ENCODE measurements at places on chromosomes 7 and 10.

- no peak for DNase-seq
Observed at GRCh38 chr7:21373031-21373430, 54.9 kb upstream of the SP4 start.

- DNase-seq = no peak
Observed at GRCh38 chr10:88062798-88063472, 199.5 kb downstream of the PTEN start.

- no peak for DNase-seq
Observed at GRCh38 chr7:27888736-27889135, 148.8 kb downstream of the TAX1BP1 start.

- DNase-seq = no peak
Observed at GRCh38 chr7:87220734-87221215, 1.2 kb upstream of the TMEM243 start.

DNA sequence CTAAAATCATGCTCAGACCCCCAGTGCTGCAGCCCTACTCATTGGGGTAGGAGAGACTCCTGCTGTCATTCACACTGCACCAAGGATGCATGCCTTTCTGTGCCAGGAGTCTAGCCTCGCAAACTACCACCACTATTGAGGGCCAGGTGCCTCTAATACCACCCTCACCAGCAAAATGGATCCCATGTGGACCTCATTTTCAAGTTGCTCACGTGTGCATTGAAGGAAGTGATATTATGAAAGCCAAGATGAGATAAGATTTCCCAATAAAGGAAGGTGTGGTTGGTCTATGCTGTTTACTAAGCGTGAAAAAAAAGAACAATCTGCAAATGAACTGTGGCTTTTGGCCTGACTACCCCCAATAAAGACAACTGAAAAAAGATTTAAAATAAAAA lies 7.2 kb upstream of the LAMTOR4 start:
- DNase-seq = no peak

GRCh38 chr7:133582766-133583523 lies 330.1 kb downstream of the EXOC4 start:
- peak; percentile 18 for DNase-seq

DNA sequence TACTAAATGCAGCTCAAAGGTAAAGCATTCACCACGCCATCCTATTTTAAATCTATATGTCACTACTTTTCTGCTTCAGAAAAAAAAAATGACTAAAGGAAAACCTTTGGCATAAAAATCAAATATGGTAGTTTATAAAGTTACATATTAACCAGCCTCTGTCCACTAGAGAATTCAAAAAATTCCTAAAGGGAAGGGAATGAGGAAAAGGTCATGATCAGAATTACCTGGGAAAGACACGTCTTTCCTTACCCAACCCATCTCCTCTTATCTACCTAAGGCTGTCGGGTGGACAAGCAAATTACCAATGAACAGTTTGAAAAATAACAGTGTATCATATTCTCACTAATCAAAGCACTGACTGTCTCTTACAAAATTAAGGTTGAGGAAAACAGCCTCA lies 100.7 kb upstream of the TMEM106B start:
- DNase-seq = no peak

- DNase-seq = peak; percentile 81
Observed at GRCh38 chr10:70255329-70256299, 22.4 kb upstream of the PPA1 start.

- no peak for DNase-seq
Observed at GRCh38 chr10:28199941-28200340, 102.9 kb downstream of the MPP7 start.

DNA sequence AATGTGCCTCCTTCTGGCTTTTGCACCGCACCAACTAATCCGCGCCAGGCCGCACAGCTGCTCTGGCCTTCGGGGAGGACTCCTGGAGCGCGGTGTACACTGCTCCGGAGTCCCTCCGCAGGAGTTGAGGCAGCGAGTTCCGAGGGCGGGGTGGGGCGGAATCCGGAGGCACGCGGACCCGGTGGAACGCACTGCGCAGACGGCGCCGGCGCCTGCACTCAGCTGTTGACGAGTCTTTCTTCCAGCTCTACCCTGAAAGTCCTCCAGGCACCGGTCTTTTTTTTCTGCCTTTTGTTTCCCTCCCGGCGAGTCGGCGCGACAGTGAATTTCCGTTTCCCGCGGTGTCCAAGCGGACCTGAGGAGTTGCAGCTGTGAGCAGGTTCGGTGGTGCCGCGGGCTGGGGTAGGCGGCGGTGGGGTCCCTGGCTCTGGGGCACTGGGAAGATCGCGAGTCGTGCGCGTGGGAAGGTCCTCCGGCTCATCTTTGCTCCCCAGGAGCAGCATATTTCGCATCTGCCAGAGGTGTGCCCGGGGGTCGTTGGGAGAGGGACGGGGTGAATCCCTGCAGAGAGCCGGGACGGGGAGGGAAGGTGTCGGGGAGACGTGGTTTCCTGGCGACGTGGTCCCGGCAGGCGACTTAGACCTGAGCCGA lies 44.1 kb downstream of the SFTPD start:
- no peak for DNase-seq

DNA sequence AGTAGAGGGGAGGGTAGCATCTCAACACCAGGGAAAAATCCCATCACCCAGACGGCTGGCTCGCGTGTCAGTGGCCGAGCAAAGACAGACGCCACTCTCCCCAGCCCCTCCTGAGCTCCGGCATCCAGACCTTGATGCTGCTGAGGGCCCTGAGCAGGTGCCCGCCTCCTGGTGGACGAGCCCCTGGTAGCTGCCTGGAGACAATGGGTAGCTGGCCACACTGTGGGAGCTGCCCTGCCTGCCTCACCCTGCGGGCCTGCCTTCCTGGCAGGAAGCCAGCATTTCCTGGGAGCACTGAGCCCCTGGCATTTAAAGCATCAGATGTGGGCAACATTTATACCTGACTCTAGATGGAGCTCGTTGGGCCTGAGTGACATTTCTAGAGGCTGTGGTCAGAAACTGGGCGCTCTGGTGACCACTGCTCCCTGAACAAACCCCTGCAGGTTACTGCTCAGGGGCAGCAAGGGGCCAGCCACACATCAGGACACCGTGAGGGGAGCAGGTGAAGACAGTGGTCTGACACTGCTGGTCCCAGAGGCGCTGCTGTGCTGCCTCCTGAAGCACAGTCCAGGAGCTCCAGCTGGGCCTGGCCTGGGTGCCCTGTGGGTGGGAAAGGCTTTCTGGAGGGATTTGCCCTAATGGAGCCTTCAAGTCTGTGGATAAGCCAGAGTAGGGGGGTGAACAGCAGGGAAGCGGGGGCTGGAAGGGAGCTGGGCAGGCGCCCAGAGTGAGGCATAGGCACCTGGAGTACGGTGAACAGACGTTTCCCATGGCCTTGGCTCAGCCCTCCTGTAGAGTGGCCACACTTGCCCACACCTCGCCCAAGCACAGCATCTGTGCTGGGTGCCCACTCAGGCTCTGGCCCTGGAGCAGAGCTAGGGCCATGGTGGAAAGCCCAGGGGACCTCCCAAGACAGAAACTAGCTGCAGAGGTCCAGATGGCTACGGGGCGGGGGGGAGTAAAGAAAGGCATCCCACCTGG lies 138.7 kb downstream of the MAPK8 start:
- no peak for DNase-seq

DNA sequence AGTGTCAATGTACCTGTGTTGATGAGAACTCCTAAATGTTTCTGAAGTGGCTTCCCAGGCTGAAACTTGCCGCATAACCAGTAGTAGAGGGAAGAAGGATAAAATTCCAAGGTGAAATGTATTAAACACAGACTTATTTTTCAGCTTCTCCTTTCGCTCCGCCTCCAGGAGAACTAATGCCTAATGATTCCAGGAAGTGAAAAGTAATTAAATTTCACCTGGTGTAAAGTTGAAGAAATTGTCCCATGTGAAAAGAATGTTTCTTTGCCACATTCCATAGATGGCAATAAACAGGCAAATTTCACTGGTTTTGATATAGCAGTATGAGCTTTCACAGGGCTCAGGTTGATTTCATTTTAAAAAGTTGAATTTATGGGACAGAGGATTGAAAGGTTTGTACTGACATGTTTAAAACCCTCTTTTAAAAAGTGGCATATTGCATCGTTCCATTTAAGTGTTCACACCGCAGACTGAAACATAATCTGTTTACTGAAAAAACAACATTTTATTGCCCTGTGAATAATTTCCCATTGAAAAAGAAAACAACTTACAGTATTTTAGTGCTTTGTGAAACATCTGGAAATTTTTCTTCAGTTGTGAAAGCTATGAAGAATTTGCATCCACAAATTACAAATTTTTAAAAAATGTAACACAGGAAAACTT lies 453.4 kb upstream of the NFE2L3 start:
- no peak for DNase-seq

DNA sequence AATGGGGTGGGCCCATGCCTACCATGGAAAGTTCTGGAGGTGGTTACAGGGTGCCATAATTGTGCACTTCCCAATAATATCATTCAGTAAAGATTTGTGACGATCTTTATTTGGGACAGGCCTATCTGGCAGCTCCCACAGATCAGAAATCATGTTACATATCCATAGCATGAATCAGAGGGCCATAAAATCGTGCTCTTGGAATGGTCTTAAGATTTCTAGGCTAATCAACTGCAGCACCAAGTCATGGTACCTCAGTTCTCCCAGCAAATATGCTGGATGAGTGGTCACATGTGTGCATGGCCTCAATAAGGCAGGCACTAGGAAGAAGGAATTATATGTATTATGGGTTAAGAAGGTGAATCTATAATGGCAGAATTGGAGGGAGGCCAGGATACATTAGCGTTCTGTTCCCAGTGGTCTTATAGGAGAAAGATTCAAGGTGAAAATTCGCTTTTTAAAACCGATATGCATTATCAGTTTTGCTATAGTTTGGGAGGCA lies 134.7 kb downstream of the NRP1 start:
- no peak for DNase-seq

- no peak for DNase-seq
Observed at GRCh38 chr7:110839866-110840265, 251.1 kb upstream of the LRRN3 start.

DNA sequence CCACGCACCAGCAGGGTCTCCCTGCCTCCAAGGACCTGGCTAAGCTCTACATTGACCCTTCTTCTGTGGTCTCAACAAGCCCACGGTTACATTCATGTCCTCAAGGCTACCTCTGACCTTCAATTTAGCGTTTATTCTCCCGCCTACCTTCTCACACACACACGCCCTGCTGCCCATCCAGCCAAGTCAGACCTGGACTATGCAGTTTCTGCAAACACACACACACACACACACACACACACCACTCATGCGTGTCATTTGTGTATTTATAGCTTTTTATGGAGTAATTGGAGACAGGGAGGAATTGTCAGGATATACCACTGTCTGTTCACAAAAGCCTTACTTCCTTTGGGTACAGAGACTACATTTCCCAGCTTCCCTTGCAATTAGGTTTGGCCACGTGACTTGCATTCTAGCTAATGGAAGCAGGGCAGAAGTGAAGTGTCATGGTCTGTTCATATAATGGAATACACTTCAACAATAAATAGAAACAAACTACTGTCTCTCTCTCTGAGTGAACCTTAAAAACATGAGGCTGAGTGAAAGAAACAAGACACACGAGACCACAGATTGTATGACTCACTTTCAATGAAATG lies 53.8 kb upstream of the CPXM2 start:
- DNase-seq = no peak

- no peak for DNase-seq
Observed at GRCh38 chr7:11328309-11328708, 354.6 kb downstream of the PHF14 start.

- no peak for DNase-seq
Observed at GRCh38 chr10:47034441-47035051, 123.3 kb downstream of the PTPN20 start.

- DNase-seq = no peak
Observed at GRCh38 chr10:69952069-69952800, 100.4 kb upstream of the MACROH2A2 start.

- no peak for DNase-seq
Observed at GRCh38 chr10:14686356-14686755, 88.3 kb downstream of the FAM107B start.

DNA sequence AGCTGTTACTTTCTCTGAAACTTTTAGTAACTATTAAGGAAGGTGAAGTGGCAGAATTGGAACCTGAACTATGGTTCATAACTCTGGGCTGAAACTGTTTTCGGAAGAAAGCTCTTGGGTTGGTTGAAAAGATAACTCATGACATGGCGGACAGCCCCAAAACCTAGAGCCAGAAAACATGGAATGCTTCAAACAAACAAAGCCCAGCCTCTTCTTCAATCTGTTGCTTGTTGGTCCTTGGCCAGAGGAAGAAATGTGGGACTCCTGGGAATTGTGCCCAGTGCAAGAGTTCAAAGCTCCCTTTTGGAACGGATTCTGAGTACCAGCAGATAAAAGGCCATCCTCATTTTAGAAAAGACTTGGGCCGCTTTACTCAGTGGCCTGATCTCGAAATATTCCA lies 52.9 kb upstream of the CACNB2 start:
- DNase-seq = no peak

- DNase-seq = no peak
Observed at GRCh38 chr10:58599927-58600553, 87.4 kb downstream of the BICC1 start.

DNA sequence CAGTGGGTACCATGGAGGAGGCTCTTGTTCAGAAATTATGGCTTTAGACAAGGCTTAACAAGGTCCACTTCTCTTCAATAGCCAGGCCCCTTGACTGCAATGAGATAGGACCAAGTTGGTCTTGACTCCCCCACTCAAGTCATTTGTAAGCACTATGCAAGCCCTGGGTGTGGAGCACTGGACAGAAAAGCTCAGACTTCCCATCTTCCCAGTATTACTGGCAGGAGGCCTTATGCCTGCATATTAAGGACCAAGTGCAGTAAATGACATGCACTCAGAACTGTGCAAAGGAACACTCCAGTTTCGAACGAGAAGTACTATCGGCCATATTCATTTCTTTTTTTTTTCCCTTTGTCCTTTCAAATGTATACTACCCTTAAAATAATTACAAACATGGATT lies 318.3 kb upstream of the LRRN3 start:
- no peak for DNase-seq

DNA sequence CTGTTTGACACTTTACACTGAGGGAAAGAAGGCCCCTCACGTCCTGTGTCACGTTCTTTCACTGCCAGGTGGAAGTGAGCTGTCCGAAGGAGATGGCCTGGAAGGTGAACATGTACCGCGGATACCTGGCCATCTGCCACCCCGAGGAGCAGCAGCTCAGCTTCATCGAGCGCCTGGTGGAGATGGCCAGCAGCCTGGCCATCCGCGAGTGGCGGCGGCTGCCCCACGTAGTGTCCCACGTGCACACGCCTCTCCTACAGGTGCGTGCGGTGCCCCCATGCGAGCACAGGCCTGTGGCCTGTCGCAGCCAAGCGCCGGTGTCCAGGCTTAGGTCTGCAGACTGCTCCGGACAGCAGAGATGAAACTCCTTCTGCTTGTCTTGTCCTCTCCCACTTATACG lies 103.4 kb downstream of the TRRAP start:
- DNase-seq = no peak

- no peak for DNase-seq
Observed at GRCh38 chr7:83559887-83560286, 89.1 kb downstream of the SEMA3E start.

- no peak for DNase-seq
Observed at GRCh38 chr7:1698951-1699350, 28.9 kb downstream of the ELFN1 start.
